ENCODE measurements at places on chromosomes 3 and 15.

GRCh38 chr15:29092376-29093064 is 177.1 kb downstream of the NSMCE3 start:
- H3K27ac ChIP-seq, result no peak overlapping the region
- no peak overlapping the region for H3K4me3 ChIP-seq
- no peak for DNase-seq
- no peaks in the 10 kb centered on the region for H3K27me3 ChIP-seq

DNA sequence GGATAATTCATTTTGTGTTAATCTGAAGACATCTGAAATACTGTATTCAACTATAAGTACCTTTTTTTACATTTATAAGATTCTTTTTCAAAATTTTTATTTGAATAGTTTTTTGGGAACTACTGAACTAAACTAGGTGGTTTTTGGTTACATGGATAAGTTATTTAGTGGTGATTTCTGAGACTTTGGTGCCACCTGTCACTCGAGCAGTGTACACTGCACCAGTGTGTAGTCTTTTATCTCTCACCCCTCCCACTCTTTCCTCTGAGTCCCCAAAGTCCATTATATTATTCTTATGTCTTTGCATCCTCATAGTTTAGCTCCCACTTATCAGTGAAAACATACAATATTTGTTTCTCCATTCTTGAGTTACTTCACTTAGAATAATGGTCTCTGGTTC is 57.6 kb downstream of the CD86 start:
- H3K4me1 ChIP-seq, result no peaks in the 10 kb centered on the region
- H3K27ac ChIP-seq, result no peak overlapping the region
- no peak overlapping the region for H3K4me3 ChIP-seq
- no peak for DNase-seq
- no peaks in the 10 kb centered on the region for H3K36me3 ChIP-seq
- H3K27me3 ChIP-seq, result no peaks in the 10 kb centered on the region

GRCh38 chr3:107710851-107711250 is 188.1 kb downstream of the BBX start:
- no peak overlapping the region for H3K4me3 ChIP-seq
- no peaks in the 10 kb centered on the region for H3K4me1 ChIP-seq
- DNase-seq, result no peak
- H3K27ac ChIP-seq, result no peak overlapping the region

- DNase-seq, result no peak
- no peaks in the 10 kb centered on the region for H3K4me1 ChIP-seq
Measured at GRCh38 chr15:69881302-69881670, 216.4 kb downstream of the TLE3 start.

DNA sequence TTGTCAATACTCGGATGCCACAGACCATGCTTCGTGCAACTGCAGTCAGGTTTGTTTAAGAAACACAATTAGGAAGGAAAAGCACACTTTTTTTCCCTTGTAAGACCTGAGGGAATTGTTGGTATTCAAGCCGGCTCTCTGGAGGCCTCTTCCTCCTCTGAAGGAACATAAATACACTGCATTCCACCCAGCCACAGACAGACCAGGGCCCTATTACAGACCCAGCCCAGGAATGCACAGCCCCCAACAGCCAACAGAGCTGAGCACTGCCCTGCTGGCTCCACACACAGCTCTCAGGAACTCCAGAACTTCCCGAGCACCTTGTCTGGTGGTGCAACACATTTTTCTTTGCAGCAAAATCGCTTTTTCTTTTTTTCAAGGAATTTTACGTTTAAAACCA is 488.7 kb upstream of the PROK2 start:
- no peak overlapping the region for H3K4me3 ChIP-seq
- H3K36me3 ChIP-seq, result no peaks in the 10 kb centered on the region
- H3K27me3 ChIP-seq, result no peaks in the 10 kb centered on the region
- no peaks in the 10 kb centered on the region for H3K4me1 ChIP-seq
- no peak for DNase-seq

Measured in Panc1 (cell line).